ENCODE measurements at places on chromosomes 7 and 10. TPM values are rescaled to one million over a fixed set of nuclear protein-coding genes. Genes with fewer than 3 reads are reported as not detected.

MYO1G gene
- 3.8 TPM for total RNA-seq

ABI1 gene
- total RNA-seq, result 72.3 TPM

C10orf53 gene
- not detected for total RNA-seq

TRIM74 gene
- not detected for total RNA-seq

SEMA3E gene
- total RNA-seq, result 0.94 TPM

UPK3B gene
- total RNA-seq, result 1.1 TPM

GOLGA7B gene
- total RNA-seq, result 0.54 TPM

EMX2 gene
- total RNA-seq, result 1.0 TPM

CHAT gene
- total RNA-seq, result not detected

ABCB1 gene
- total RNA-seq, result 5.5 TPM

CARD11 gene
- total RNA-seq, result 7.7 TPM

FEZF1 gene
- not detected for total RNA-seq

SPDYE11 gene
- not detected for total RNA-seq

CRPPA gene
- 1.5 TPM for total RNA-seq

DNA sequence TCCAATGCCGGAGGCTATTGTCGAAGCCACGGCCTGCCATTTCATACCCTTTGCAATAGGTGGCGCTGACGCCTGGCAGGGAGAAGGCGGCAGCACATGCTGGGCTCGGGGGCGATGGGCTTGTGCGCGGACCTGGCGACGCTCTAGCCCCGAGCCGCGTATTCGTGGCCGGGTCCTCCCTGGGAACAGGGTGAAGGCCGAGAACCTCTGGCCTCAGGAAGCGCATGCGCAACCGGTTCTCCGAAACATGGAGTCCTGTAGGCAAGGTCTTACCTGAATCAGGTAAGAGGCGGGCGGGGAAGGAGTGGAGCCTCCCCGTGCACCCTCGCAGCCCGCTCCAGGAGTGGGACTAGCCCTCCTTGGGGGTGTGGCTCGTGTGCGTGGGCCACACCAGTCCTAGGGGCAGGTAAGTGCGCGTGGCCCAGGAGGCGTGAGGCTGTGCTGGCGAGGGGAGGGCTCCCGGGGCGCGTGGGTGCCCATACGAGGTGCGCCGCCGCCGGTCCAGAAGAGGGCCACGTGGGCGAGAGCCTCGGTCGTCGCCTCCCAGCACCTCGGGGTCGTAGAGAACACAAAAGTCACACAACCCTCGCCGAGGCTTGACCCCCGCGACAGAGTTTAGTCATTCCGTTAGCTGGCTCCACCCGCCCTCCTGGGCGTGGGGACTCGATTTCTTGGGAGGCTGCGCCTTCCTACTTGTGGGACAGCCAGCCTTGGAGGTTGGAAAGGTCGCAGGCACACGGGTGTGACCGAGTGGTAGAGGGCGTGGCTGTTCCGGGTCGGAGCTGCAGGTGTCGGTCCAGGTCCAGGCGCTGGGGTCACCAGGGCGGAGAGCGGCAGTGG lies 5.6 kb upstream of the MEST start:
- DNase-seq, result peak; percentile 88

GRCh38 chr10:55158633-55159032 lies 357.6 kb upstream of the PCDH15 start:
- no peak for DNase-seq

- no peak for DNase-seq
These were observed 125.1 kb downstream of the THSD7A start for GRCh38 chr7:11706666-11707605.

- no peak for DNase-seq
These were observed 144.9 kb downstream of the KIF20B start for GRCh38 chr10:89846281-89846630.

DNA sequence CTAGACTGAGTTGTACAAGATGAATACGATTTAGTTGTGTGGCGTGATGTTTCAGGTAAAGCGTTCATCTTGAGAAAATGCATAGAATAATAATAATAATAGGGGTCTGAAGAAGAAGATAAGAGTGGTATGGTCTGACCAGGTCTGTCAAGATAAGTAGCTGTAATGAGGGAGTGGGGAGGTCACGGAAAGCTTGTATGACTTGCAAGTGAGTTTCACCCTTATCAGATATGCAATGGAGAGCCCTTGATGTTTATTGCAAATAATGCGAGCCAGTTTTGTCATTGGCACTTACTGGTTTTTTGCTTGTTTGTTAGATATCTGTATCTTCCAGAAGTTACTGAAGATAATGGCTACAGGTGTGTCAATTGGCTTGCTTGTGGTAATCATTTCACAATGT lies 611.5 kb downstream of the CNTNAP2 start:
- DNase-seq, result no peak

DNA sequence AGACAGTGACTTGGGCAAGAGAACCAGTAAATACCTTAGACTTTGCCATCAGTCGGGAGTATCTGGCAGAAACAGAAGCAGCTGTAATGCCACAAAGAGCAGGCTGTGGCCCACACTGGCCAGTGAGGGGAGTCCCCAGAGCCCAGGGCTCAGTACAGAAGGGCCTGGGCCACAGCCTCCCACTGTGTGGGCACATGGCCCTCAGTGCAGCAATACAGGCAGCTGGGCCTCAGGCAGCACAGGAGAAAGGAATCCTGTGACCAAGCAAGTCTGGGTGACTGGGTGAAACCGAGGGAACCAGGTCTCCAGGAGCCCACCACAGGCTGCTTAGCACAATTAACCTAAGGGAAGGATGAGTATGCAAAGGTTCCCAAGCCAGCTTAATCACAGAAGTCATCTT lies 14.0 kb downstream of the WDR91 start:
- no peak for DNase-seq

DNA sequence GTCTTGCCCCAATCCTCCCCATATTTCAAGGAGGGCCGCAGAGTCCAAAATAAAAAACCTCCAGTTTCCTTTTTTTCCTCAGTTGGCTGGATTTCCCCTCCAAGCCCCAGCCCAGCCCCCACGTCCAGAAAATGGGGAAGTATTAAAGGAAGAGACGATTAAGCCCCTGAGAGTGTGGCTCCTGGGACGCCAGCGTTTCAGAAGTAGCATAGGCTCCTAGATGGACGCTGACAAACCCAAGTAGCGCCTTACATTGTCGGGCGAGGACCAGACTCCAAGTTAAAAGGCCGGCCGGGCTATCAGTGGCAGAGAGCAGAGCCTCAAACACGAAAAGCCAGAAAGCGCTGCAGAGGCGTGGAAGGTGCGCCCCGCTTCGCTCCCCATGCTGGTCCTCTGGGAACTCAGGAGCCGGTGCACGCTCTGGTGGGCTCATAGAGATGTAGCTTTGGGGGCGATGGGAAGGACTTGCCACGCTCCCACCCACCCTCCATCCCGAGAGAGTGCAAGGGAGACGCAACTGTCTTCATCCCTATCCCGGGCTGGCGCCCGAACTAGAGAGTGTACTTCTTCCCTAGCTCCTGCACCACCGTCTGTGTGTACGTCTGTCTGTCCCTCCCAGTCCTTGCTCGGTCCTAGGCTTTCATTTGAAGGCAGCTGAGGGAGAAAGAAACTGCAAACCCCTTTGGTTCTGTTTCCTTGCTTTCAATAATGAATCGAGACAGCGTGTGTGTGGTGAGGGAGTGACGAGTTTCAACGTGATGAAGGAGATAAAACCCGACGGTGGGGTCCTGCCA lies 6.3 kb upstream of the EMX2 start:
- DNase-seq, result no peak

DNA sequence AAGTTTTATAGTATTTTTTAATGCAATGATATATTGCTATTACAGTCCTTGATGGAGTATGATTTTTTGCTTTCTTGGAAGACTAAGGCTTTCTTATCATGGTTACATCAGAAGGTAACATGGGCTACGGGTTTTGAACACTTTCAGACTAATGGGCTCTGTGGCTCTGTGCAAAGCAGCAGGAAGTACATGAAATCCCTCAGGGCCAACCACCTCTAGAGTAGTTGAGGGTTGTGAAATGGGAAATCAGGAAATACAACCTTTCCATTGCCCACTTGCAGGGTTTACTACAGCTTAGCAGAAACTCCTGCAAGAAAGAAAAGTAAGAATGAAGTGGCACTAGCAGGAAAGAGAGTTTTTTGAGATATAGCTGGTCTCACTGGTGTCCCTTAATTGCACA lies 853.5 kb downstream of the KCNMA1 start:
- DNase-seq, result no peak

GRCh38 chr7:5374464-5374863 lies 49.2 kb downstream of the TNRC18 start:
- DNase-seq, result no peak

DNA sequence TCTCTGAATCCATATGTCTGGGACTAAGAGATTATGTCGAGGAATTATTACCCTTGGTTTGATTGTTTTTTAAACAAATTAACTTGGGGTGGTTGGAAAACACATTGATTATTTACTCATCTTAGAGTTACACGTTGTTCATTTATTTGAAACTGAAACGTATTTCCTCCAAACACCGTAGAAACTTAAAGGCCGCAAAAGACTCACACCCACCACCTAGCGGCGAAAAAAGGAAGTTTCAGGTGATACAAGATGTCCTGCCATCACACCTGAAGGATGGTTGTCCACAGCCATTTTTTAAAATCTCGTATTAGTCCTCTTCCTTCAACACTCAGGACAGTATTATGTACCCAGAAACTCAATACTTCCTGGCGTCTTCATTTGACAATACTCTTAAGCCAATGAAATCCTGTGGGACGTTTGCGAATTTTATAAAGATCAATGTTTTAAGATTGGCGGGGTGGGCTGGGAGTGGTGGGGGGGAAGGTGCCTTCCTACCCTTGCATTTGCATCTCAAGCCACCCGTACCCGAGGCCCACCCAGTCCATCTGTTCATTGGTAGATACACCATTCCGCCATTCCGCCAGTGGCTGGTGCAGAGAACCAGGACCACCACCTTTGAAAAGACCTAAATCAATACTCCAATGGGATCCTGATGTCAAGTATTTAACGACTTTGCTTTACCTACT lies 1.4 kb upstream of the LCOR start:
- DNase-seq, result peak; percentile 74

GRCh38 chr10:91335147-91335546 lies 75.0 kb upstream of the HECTD2 start:
- DNase-seq, result no peak

- DNase-seq, result no peak
These were observed 135.2 kb upstream of the GDF10 start for GRCh38 chr10:47164800-47165128.

DNA sequence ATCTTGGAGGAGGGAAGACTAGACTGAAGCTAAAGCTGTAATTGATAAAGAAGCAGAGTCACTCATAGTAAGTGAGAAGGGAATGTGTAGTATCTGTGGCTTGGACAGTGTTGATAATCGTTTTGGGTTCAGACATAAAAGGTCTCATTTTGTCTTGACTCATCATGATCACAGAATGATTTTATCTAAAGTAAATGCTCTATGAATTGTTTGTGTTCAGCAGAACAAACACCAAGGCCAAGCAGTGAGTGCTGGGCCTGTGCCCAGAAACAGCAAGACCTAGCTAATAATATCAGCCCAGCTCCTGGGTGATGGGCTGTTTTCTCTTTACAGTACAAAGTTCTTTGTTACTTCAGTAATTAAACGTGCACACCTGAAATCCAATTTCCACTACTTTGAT lies 26.7 kb upstream of the CD36 start:
- peak; percentile 78 for DNase-seq

DNA sequence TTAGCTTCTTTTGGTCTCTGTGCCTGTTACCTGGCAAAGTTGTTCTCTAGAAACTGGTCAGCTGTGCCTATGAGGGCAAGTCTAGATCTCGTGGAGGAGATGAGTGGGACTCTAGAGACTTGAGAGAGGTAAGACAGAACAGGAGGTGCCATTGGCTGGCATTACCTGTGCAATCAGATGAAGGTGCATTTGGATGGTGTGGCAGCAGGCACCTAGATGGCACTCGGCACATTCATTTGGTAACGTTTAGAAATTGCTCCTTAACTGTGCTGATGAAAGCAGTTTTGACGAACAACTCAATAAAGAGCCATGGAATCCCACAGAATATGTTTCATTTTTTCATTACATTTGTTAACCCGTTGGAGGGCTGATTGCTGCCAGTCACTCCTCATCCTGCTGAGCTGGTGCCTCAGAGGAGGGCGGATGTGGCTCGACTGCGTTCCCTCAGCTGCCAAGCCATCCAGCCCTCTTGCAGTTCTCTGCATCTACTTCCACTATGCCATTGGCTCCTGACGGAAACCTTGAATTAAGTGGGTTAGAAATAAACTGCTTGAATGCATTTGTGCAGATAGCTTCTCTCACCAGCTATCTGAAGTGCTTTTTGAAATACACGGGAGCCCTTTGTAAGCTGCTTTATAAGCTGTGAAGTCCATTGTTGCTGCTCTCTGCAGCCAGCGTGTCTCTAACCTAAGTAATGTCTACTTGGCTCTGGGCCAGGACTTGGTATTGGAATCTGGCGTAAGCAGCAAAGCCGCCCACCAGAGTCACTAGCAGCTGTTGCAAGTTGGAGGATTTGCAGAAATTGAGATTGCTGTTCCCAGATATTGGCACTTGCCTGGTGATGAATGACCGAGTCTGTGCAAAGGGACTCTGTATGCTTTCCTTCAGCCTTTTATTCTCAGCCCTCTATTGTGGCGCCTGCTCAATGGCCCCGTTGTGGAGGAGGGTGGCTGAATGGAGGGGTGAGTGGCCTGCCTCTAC lies 87.4 kb downstream of the LRRC4 start:
- no peak for DNase-seq

GRCh38 chr10:44937196-44938005 lies 22.2 kb upstream of the RASSF4 start:
- DNase-seq, result no peak

- DNase-seq, result no peak
These were observed 120.9 kb downstream of the BUB3 start for GRCh38 chr10:123275136-123275564.
